NCI-H774 (cell line): ENCODE measurements at places on chromosomes 7 and 10.

GRCh38 chr7:111558991-111559390 lies 3.3 kb downstream of the IMMP2L start:
- no peak for DNase-seq

GRCh38 chr7:39187130-39187529 lies 209.4 kb downstream of the POU6F2 start:
- DNase-seq, result no peak

- DNase-seq, result no peak
These were observed 3.0 kb downstream of the BTBD16 start for GRCh38 chr10:122273966-122274545.

GRCh38 chr10:128022261-128023196 lies 103.7 kb downstream of the MKI67 start:
- DNase-seq, result no peak

DNA sequence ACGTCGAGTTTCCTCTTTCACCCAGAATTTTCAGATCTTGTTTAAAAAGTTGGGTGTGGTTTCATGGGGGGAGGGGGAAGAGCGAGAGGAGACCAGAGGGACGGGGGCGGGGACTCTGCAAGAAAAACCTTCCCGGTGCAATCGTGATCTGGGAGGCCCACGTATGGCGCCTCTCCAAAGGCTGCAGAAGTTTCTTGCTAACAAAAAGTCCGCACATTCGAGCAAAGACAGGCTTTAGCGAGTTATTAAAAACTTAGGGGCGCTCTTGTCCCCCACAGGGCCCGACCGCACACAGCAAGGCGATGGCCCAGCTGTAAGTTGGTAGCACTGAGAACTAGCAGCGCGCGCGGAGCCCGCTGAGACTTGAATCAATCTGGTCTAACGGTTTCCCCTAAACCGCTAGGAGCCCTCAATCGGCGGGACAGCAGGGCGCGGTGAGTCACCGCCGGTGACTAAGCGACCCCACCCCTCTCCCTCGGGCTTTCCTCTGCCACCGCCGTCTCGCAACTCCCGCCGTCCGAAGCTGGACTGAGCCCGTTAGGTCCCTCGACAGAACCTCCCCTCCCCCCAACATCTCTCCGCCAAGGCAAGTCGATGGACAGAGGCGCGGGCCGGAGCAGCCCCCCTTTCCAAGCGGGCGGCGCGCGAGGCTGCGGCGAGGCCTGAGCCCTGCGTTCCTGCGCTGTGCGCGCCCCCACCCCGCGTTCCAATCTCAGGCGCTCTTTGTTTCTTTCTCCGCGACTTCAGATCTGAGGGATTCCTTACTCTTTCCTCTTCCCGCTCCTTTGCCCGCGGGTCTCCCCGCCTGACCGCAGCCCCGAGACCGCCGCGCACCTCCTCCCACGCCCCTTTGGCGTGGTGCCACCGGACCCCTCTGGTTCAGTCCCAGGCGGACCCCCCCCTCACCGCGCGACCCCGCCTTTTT lies at the start of gene VIM:
Gene VIM (plus strand): TSS at position 151 of the 925 bp plus-strand sequence. CDS start 1,182 bp downstream, outside the sequence.
- DNase-seq, result no peak

GRCh38 chr10:97812696-97813095 lies 36.9 kb upstream of the GOLGA7B start:
- DNase-seq, result no peak

- DNase-seq, result no peak
These were observed 343.7 kb downstream of the RPS24 start for GRCh38 chr10:78377356-78377755.

- DNase-seq, result no peak
These were observed 103.2 kb downstream of the DYNC1I1 start for GRCh38 chr7:95875519-95875918.

DNA sequence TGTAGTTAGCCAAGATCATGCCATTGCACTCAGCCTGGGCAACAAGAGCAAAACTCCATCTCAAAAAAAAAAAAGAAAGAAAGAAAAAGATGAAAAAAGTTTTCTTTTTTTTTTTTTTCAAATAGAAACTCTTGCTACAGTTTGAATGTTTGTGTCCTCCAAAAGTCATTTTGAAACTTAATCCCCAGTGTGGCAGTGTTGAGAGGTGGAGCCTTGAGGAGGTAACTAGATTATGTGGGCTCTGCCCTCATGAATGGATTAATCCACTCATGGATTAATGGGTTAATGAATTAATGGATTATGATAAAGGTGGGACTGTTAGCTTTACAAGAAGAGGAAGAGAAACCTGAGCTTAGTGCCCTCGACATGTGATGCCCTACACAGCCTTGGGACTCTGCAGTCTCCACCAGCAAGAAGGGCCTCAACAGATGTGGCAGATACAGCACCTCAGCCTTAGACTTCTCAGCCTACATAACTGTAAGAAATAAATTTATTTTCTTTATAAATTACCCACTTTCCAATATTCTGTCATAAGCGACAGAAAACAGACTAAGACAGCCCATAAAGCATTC lies 25.1 kb downstream of the CPEB3 start:
- DNase-seq, result no peak

DNA sequence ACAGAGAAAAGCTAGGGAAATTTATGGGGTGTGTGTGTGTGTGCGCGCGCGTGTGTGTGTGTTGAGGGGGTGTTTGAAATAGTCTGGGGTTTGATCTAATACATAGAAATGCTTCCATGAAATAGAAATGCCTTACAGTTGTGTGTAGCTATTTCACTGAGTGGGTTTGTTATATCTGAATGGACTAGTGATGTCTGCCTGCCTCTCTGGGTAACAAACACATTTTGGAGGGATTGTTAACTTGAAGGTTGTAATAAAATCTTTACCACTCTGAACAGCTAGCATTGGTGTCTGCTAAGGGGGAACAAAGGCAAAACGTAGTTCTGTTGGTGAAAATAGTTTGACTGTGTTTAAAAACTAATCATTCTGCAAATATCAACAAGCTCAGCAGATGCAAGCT lies 509.3 kb downstream of the LRMDA start:
- no peak for DNase-seq

DNA sequence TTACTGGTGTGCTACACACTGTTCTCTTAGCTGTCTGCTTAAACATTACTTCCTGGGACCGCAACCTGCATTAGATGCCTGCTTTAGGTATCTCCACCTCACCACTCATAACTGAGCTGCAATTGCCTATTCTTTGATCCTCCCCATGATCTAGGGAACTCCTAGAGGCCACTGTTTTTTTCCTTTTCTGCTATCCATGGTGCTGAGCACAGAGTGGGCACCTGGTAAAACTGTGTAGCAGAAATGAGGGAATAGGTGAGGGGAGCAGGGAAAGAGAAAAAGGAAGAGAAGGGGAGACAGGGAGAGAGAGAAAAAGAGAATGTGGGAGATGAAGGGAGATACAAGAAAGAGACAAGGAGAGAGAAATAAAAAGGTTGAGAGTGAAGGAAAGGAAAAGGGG lies 434.9 kb downstream of the ADRA2A start:
- DNase-seq, result no peak

GRCh38 chr10:132926777-132927650 lies 15.4 kb downstream of the CFAP46 start:
- no peak for DNase-seq

GRCh38 chr10:71314694-71315225 lies 4.3 kb upstream of the SLC29A3 start:
- DNase-seq, result no peak

DNA sequence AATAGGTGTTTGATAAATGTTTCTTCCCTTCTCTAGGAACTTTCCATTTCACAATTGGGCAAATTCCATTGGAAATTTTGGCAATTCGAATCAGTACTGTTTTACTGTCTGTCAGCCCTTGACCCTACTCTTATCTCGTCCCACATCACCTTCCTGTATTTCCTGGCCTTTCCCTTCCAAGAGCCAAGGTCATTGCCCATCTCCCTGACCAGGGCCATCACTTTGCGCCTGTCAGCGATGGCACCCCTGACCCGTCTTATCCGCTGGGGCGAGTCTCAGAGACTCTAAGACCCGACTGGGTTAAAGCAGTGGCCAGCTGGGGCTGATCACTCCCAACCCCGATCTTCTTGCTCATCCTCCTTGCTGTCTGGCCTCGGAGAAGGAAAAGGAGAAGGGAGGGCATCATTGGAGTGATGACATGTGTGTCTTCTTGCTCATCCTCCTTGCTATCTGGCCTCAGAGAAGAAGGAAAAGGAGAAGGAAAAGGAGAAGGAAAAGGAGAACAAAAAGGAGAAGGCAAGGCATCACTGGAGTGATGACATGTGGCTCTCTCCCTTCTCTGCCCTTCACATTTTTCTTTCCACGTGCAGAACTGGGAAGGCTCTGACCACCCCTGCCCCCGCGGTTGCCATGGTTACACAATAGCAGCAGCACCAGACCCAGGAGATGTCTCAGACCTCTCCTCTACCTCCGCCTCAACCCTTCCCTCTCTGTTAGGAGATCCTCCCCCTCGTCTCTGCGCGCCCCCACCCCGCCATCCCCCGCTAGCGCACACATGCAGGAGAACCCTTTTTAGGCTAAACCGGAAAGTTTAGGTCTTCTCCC lies 2.0 kb downstream of the SEMA3D start:
- DNase-seq, result peak; percentile 26

DNA sequence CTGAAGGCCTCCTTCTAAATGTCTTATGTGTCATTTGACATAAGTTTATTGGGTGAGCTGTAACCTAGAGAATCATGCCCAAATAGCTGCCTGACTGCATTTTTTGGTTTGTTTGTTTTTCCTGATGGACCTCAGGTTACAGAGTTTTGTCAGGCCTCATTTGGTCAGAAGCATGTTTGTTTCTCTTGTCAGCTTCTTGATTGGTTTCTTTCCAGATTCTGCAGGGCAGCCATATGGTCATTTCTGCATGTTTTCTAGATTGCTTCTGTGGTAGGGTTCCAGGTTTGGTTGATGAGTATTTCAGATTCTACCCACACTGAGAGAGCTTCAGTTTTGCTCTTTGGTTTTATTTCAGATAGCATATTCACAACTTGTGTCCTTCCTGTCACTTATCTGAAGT lies 28.0 kb downstream of the GLCCI1 start:
- DNase-seq, result peak; percentile 15

- no peak for DNase-seq
These were observed 69.6 kb downstream of the CYP26A1 start for GRCh38 chr10:93143281-93143680.

DNA sequence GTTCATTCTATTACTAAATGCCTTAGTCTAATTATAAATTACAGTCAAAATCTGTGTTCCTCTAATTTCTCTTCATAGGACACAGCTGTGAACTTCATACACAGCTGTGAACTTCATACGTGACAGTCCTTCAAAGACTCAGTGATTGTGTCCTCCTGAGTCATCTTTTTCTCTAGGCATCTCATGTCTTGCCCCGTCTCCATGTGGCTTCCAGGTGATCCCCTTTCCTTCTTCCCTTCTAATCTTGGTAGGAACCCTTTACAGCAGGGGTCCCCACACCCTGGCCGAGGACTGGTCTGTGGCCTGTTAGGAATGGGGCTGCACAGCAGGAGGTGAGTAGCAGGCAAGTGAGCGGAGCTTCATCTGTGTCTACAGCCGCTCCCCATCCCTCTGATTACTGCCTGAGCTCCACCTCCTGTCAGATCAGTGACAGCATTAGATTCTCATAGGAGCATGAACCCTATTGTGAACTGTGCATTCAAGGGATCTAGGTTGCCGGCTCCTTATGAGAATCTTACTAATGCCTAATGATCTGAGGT lies 14.0 kb upstream of the EIF5AL1 start:
- no peak for DNase-seq

- DNase-seq, result no peak
These were observed 8.4 kb downstream of the TLX1 start for GRCh38 chr10:101139421-101139911.

- DNase-seq, result no peak
These were observed 119.9 kb upstream of the THSD7A start for GRCh38 chr7:11951909-11952308.

DNA sequence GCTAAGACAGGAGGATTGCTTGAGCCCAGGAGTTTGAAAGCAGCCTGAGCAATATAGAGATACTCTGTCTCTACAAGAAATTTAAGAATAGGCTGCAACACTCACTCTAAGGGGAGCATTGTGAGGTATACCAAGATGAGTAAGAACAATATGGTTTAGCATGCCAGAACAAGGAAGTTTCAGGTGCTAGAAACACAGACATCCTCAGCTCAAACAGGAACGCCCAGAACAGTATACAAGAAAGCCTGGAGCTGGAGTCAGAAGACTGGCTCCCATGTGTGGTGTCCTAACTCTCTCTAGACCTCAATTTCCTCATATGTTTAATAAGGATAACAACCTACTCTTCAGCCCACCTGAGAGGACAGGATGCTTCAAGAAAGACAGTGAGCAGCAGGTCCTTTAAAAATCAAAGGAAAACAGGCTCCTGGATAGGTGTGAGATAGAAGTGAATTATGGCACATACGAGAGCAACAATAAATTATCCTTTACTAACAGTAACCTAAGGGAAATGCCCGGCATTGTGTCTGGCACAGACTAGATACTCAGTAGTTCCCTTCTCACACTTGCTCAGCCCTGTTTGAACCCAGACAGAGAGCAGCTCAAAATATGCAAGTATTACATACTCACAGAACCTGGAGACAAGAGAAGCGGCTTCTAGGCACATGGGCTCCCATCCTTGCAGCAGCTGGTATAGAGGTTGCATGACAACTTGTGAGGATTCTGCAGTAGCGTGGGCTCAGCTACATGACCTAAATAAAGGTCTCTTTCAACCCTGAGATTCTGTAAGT lies 45.4 kb downstream of the KAT6B start:
- DNase-seq, result no peak

GRCh38 chr7:158017111-158018097 lies 570.2 kb downstream of the PTPRN2 start:
- no peak for DNase-seq

DNA sequence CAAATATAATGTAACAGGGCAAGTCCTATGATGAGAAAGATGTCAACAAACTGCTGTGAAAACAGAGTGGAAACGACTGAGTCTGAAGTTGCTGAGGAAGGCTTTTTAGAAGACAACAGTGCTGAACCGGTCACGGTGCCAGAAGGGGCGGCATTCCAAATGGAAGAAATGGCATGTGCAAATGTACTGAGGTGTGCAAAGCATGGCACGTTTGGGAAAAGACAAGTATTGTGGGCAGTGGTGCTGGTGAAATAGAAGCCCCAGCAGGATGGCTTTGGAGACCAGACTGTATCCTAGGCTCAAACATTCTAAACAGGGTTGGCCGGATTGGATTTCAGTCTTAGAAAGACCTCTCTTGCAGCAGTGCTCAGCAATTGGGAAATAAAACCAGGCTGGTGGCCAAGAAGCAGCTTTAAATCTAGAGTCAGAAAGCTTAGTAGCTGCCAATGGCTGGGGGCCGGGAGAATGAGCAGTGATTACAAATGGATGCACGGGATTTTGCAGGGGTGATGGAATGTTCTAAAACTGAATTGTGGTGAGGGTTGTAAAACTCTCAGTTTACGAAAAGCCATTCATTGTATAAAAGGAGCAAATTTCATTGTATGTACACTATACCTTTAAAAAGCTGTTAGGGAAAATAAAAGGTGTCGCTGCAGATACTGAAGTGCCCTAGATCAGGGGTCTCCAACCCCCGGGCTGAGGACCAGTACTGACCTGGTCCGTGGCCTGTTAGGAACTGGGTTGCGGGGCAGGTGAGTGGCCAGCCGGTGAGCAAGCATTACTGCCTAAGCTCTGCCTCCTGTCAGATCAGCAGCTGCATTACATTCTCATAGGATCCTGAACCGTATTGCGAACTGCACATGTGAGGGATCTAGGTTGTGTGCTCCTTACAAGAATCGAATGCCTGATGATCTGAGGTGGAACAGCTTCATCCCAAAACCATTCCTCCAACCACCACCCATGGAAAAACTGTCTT lies 141.6 kb downstream of the HIBADH start:
- no peak for DNase-seq
